HFFc6 (cell line): ENCODE measurements at places on chromosomes 5 and 9. TPM values are rescaled to one million over a fixed set of nuclear protein-coding genes. Genes with fewer than 3 reads are reported as not detected.

Gene ANKRD33B
- total RNA-seq = 6.3 to 11.7 TPM (median 7.3 TPM) in 3 replicates

Gene TAS2R1
- 0.19 to 0.41 TPM in 2 of 3 replicates, not detected in the other for total RNA-seq

Gene C6
- not detected in 2 replicates for total RNA-seq

Gene COL15A1
- total RNA-seq = 0.16 to 0.57 TPM (median 0.21 TPM) in 3 replicates

Gene SPINK13
- not detected in 3 replicates for total RNA-seq

Gene COMMD10
- total RNA-seq = 16.0 and 20.3 TPM in 2 replicates

Gene ADAMTS13
- 0.53 to 1.1 TPM (median 0.87 TPM) in 3 replicates for total RNA-seq

DNA sequence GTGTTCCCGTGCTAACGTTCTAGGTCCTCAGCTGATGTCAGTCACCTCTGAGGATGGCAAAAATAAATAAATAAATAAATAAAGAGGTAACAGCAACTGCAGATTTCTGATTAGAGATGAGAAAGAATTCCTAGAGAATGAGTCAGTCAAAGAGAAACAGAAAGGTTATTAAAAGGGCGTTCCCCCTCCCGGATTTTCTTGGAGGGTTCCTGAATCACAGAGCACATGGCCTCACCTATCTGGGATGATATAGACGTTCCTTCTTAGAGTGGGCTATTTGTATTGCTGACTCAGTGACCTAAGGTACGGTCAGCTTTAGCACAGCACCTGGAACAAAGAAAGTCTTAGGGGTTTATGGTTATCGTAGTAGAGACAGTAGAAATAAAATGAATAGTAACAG, 30.6 kb downstream of the HTR4 start:
- DNase-seq = no peak

Gene NUP188
- 34.7 to 48.8 TPM (median 44.4 TPM) in 3 replicates for total RNA-seq

Gene C9orf153
- total RNA-seq = not detected in 3 replicates

GRCh38 chr9:4738866-4739586, 2.0 kb downstream of the AK3 start:
- DNase-seq = no peak

Gene PHYHD1
- total RNA-seq = 6.8 to 8.9 TPM (median 7.2 TPM) in 3 replicates

GRCh38 chr9:18706648-18707047, 232.7 kb downstream of the ADAMTSL1 start:
- no peak for DNase-seq

- no peak for DNase-seq
Observed at GRCh38 chr5:96253140-96253539, 179.9 kb downstream of the PCSK1 start.

Gene CER1
- total RNA-seq = not detected in 3 replicates

- no peak for DNase-seq
Observed at GRCh38 chr5:6398570-6399230, 20.4 kb upstream of the MED10 start.

DNA sequence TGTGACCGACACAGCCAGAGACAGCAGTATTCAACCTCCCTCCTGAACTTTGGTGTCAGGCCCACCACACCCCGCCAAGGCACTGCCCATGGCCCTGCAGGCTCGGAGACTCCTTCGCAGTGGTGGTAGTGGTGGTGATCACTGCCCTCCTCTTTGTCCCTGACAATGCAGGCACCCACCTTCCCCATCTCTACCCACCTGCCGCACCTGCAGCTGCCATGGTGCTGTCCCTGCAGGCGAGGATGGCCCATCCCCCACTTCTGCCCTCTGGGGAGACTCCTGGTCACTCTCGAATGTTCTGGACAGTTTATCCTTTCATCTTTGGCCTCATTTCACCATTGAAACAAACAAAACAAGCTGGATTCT, 4.4 kb upstream of the IL4 start:
- DNase-seq = no peak

DNA sequence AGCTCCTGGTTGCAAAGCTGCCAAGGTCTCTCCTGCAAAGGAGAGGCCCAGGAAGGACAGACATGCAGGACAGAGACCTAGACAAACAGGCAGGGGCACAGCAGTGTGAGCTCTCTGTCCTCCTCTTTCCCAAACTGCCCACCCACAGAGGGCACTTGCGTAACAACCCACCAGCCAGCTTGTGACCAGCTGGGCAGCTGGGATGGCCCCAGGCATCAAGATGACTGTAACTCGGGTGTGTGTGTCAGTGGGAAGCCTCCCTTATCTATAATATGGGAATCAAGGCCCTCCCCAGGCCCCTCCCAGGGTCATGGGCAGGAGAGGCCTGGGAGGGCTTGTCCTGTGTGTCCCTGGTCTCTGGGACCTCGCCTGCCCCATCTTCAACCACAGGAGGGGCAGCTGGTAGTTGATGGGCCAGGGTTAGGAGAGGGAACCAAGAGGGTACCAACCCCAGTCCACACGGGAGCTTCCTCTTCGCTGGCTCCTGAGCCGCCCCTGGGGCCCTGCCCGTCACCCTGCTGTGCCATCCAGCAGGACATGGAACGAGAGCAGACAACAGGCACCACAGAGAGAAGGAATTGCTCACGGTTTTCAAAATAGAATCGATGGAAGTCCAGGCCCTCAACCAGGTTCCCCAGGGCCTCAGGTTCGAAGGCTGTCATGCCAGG, 37.9 kb downstream of the SLC6A7 start:
- peak; percentile 37 for DNase-seq

DNA sequence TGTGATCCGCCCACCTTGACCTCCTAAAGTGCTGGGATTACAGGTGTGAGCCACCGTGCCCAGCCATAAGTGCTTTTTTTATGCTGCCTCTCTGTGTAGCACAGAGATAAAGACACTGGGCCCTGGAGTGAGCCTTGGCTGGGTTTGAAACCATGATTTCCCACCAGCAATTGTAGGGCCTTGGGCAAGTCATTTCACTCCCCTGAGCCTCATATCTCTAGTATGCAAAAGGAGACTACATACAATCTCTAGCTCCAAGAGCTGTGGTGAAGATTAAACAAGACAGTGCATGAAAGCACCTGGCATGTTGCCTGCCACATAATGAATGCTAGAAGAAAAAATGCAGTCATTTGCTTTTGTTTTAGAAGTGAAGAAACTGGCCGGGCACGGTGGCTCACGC, 3.9 kb downstream of the FABP6 start:
- DNase-seq = no peak

DNA sequence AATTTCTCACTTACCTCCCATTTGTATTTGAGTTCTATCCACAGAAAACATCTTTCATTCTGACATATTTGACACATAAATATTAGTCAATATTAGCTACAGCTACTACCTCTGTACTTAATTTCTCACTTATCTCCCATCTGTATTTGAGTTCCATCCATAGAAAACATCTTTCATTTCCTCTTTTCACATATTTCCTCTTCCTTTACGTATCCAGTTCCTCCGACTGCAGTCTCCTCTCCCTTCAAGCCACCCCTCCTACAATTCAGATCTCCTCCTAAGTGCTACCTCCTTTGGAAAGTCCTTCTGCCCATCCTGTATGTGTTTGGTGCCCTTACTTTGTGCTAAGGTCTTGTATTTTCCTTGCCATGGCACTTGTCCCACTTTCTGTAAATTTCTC, 1.6 kb downstream of the SREK1IP1 start:
- DNase-seq = no peak

- no peak for DNase-seq
Observed at GRCh38 chr5:26518065-26518464, 520.3 kb downstream of the CDH9 start.

GRCh38 chr5:75089137-75089536, 36.8 kb upstream of the GCNT4 start:
- DNase-seq = no peak

- no peak for DNase-seq
Observed at GRCh38 chr5:66880401-66880800, 284.2 kb downstream of the MAST4 start.

- no peak for DNase-seq
Observed at GRCh38 chr9:93087971-93088655, 7.9 kb upstream of the CARD19 start.

GRCh38 chr9:137984520-137985257, 107.1 kb downstream of the CACNA1B start:
- DNase-seq = no peak

Gene FGD3
- total RNA-seq = not detected in 3 replicates

DNA sequence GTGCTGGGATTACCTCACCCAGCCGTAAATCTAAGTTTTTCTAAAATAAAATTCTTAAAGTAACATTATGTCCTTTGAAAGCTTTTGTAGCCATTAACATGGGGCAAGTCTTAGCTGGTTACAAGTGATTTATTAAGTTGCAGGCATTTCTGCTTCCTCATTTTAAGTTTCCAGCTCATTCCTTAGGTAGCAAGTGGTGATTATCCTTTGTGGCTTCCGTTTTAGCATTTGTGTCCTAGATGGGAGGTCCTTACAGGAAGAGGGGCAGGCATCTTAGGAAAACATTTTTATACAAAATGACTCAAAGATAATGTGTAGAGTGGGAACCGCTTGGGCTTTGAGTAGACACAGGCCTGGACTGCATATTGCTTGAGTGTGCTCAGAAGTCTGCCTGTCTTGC, 35.0 kb upstream of the ROPN1L start:
- no peak for DNase-seq

DNA sequence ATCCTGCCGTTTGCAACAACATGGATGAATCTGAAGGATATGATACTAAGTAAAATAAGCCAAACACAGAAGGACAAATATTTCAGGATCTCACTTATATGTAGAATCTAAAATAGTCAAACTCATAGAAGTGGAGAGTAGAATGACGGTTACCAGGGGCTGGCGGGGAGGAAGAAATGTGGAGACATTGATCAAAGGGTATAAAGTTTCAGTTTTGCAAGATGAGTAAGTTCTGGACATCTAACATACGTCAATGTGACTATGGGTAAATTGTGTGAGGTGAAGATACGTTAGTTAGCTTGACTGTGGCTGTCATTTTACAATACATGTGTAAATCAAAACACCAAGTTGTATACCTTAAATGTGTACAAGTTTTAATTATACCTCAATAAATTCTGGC, 200.3 kb downstream of the SNX18 start:
- no peak for DNase-seq

- no peak for DNase-seq
Observed at GRCh38 chr9:99431103-99431502, 209.0 kb downstream of the SEC61B start.

DNA sequence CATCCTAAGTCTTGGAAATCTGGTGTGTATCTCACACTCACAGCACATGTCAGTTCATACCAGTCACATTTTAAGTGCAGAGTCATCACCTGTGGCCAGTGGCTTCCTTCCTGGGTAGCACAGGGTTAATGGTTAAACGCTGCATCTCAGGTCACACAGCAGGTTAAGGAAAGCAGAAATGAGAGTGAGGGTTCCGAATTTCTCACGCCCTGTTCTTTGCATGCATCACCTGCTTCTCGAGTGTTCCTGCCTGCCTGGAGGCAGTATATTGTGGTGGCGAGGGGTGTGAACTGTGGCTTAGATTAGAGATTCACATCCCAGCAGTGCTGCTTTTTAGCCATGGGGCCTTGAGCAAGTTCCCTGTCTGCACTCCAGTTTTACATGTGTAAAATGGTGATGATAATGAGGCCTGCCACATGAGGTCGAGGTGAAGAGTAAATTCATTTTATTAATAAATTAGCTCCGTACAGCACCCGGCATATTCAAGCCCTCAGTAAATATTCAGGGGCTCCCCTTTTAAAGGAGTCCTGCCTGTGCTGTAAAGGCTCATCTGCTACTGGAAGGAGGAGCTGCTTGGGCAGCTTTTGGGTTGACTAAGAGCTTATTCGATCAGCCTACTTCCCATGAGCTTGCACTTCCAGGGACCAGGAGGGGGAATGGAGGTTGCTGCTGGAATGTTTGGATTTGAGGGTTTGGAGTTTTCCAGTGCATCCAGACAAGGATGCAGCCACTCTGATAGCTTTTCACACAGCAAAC, 61.1 kb upstream of the SAP30L start:
- no peak for DNase-seq

DNA sequence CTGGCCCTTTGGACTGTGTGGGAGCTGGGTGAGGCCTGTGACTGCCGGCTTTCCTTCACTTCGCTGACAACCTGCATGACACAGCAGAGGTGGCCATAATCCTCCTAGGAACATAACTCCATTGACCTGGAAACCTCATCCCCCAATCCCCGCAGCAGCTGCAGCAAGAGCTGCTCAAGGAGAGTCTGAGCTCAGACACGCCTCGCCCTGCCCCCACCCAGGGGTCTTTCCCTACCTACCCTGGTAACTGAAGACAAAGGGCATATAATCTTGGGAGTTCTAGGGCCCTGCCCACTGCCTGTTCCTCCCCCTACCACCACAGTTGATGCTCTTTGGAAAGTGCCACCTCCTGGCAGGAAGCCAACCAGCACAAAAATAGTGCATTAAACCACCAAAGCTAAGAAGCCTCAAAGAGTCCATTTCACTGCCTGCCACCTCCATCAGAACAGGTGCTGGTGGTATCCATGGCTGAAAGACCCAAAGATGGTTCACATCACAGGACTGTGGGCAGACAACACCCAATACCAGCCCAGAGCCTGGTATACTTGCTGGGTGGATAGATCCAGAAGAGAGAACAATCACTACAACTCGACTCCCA, 18.4 kb downstream of the TRIM36 start:
- DNase-seq = no peak

- DNase-seq = no peak
Observed at GRCh38 chr5:150108711-150109514, 22.6 kb upstream of the CSF1R start.

Gene GRM6
- total RNA-seq = not detected in 3 replicates

Gene COL23A1
- total RNA-seq = not detected in 3 replicates

Gene ARHGEF28
- 7.5 and 8.0 TPM in 2 replicates for total RNA-seq

GRCh38 chr5:162886717-162887116, 550.7 kb upstream of the CCNG1 start:
- DNase-seq = no peak

DNA sequence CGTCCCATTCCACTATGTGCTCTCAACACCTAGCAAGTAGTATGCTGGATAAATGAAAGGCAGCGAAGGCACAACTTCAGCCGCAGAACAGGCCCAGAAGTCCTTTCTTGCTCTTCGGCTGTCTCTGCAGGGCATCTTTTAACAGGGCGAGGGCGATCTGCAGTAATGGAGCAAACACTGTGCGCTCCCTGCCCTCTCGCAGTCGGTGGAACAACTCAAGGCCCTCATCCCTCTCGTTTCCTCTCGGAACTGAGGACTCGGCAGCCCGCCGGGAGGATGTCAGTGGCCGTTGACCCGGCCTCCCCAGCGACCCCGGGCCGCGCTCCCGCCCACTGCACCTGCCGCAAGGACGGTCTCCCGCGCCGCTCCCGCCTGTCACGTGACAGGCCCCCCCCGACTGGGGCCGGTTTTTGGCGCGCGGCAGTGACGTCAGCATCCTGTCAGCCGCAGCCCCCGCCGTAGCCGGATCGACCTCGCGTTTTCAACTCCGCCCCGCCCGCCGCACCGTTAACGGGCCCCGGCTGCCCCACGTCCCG, 1.1 kb downstream of the ZNF367 start:
- DNase-seq = peak; percentile 63

Gene ERAP2
- total RNA-seq = 0.44 to 2.6 TPM (median 1.3 TPM) in 3 replicates

Gene CMYA5
- total RNA-seq = 0.35 to 0.87 TPM (median 0.39 TPM) in 3 replicates

DNA sequence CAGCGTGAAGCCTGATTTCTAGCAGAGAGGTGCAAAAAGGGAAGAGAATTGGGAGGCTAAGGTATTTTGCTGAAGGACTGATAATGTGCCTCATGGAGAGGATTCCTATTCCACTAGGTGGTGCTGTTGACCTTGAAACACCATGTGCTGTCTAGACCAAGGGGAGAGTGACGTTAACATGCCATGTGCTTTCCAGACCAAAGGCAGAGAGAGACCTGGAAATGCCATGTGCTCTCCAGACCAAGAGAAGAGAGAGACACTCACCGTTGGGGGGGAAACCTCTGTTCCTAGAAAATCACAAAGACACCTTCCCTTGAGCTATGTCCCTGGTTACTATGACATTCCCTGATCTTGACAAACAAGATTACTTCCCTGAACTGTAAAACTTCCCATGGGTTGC, 286.0 kb upstream of the TUSC1 start:
- peak; percentile 84 for DNase-seq

- DNase-seq = no peak
Observed at GRCh38 chr9:20207176-20207575, 415.1 kb downstream of the MLLT3 start.
